ENCODE measurements at places on chromosomes 16 and 17.

GRCh38 chr17:42141382-42141781 is 13.4 kb downstream of the RAB5C start:
- no peak for DNase-seq

DNA sequence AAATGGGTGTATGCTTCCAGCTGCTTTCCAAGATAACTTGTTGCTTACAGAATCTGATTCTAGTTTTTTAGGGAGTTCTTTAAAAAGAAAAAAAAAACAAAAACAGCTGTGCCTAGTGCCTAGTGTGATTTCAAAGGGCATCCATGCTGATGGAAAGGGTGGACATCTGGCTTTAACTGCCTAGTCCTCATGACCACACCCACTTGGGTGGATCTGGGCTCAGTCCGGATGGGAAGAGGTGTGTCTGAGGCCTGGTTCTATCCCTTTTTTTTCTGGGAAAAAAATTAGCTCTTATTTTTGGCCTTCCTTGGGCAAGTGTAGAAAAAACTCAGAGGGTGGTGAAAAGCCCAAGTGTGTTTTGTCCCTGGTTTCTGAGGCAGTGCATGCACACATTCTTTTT is 132.3 kb upstream of the CDH11 start:
- no peak for DNase-seq

- peak; percentile 30 for DNase-seq
Observed at GRCh38 chr17:19724501-19725420, 8.4 kb upstream of the SLC47A2 start.

GRCh38 chr17:66165537-66166123 is 26.3 kb downstream of the CEP112 start:
- DNase-seq: peak; percentile 62

DNA sequence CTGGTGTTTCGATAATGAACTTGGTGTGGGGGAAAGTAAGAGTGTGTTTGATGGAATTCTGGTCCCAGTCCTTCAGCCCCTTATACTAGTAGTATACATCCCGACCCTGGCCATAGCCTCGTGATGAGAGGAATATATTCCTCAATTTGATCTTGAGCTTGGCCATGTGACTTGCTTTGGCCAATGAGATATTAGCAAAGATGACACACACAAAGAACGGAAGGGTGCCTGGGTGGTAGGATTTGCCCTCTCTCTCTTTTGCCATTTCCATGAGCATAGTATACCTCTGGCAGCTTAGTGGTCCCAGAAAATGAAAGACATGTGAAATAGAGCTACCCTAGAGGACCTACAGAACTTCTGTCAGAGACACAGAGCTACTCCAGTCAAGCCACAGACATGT is 2.9 kb upstream of the EMP2 start:
- DNase-seq: no peak

- no peak for DNase-seq
Observed at GRCh38 chr17:46108120-46108519, 85.1 kb downstream of the KANSL1 start.

- no peak for DNase-seq
Observed at GRCh38 chr16:62545039-62545438, 508.8 kb upstream of the CDH8 start.

GRCh38 chr17:77512062-77512946 is 371.5 kb downstream of the SEC14L1 start:
- no peak for DNase-seq

GRCh38 chr17:31534223-31534888 is 142.9 kb downstream of the RAB11FIP4 start:
- DNase-seq: no peak

DNA sequence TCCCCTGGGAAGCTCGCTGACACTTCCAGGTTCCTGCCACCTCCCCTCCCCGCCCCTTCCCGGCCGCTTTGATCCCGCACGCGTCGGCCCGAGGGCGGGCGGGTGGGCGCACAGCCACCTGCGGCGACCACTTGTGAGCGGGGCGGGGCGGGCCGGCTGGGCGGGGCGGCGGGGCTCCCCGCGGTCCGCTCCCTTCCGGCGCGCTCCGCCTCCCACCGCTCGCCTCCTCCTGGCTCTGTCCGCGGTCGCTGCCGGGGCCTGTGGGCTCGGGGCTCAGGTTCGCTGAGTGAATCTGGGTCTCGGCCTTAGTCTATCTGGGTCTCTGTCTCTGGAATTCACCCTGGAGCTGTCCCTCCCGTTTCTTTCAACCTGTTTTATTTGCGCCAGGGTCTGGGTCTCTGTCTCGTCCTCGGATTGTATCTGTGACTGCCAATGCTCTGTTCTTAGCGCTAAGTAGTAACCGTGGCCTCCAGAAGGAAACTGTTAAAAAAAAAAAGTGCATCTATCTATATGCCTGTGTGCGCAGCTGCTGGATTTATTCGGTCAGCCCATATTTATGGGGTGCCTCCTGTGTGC is 2.7 kb upstream of the HES7 start:
- peak; percentile 58 for DNase-seq

- no peak for DNase-seq
Observed at GRCh38 chr16:14087590-14088154, 16.6 kb downstream of the MRTFB start.

GRCh38 chr17:38417210-38417951 is 10.9 kb upstream of the ARHGAP23 start:
- DNase-seq: peak; percentile 41

DNA sequence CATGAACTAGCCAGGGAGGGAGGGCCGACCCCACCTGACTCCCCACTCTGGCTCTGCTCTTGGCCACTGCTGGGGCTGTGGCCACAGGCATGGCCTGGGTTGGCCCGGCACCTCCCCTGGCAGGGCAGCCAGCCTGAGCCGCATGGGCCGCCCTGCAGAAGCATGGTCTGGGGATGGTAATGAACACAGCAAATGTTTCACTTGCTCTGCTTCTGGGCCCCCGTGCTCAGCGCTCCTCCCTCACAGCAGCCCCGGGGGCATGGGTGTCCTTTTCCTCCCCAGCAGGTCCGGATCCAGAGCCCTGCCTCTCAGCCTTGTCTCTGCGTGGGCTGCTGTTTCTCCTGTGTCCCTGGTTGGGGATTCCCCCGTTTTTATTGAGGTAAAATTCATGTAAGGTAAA is 30.9 kb upstream of the KCNJ12 start:
- DNase-seq: no peak

- peak; percentile 90 for DNase-seq
Observed at GRCh38 chr17:4903051-4903818, at the start of gene CHRNE. TSS of gene CHRNE (minus strand) at chr17:4903098. CDS start at chr17:4903063, 35 bp downstream.

GRCh38 chr16:7653746-7654461 is 321.3 kb downstream of the RBFOX1 start:
- no peak for DNase-seq

- DNase-seq: no peak
Observed at GRCh38 chr17:70278844-70279462, 109.6 kb downstream of the KCNJ2 start.

DNA sequence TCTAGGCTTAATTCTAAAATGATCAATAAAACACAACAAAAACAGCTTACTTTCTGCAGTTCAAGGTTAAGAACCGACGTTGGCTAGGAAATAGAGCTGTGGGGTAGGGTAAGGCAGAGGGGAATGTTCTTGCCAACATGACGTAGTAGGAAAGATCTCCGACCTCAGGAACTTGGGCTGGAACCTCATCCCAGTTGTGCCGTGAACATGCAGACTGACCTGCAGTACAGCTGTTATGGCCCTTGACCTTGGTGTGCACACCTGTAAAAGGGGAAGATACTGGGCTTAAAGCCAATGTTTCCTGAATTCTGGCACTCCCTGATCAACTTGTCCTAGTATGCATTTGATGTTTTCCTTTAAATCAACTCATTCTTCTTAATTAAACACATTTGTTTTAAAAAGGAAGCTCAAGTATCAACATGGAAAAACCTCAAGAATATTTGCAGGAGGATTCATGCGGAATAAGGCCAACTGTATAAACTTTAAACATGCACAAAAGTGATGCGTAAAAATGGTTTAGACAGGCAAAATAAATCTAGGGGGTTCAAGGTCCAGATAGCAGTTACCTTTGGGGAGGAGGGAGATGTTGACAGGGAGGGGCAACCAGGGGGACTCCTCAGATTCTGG is 14.2 kb upstream of the SLC6A2 start:
- no peak for DNase-seq

DNA sequence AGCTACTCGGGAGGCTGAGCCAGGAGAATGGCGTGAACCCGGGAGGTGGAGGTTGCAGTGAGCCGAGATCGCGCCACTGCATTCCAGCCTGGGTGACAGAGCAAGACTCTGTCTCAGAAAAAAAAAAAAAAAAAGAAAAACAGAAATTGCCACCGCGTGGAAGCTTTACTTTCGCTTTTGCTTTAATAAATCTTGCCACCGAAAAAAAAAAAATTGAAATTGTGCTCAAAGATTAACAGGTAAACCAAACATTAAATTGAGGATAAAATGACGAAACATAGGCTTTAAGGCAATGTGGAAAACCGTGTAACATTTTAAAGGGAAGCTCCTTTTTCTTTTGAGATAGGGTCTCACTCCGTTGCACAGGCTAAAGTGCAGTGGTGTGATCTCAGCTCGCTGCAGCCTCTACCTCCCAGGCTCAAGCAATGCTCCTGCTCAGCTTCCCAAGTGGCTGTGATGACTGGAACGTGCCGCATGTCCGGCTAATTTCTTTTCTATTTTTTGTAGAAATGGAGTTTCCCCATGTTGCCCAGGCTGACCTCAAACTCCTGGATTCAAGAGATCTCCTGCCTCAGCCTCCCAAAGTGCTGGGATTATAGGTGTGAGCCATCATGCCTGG is 40.1 kb downstream of the ZNF276 start:
- DNase-seq: no peak

- DNase-seq: no peak
Observed at GRCh38 chr17:64615028-64615677, 47.0 kb downstream of the SMURF2 start.

DNA sequence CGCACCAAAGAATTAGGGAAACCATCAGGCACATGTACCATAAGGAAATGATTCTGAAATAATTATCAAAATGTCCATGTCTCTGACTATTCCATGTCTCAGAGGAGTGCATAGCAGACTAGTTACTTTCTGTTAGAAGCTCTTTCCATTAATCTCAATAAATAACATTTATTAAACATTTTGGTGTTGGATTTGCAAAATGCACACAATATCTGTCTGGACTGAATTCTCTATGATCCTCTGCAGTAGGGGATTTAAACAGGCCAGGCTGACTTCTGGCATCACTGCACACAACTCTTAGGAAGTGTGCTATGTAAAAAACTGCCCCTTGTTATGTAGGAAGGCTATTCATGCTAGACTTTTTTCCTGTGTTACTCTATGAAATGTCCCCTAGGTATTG is 283.3 kb upstream of the CDH5 start:
- DNase-seq: no peak

- no peak for DNase-seq
Observed at GRCh38 chr16:69483611-69484010, 59.2 kb downstream of the CYB5B start.

GRCh38 chr17:75776386-75777295 is 8.0 kb upstream of the UNK start:
- DNase-seq: peak; percentile 37

GRCh38 chr16:21260870-21261791 is 17.0 kb downstream of the CRYM start:
- DNase-seq: peak; percentile 83

GRCh38 chr16:3106205-3106928 is 6.0 kb upstream of the ZNF205 start:
- DNase-seq: peak; percentile 88

DNA sequence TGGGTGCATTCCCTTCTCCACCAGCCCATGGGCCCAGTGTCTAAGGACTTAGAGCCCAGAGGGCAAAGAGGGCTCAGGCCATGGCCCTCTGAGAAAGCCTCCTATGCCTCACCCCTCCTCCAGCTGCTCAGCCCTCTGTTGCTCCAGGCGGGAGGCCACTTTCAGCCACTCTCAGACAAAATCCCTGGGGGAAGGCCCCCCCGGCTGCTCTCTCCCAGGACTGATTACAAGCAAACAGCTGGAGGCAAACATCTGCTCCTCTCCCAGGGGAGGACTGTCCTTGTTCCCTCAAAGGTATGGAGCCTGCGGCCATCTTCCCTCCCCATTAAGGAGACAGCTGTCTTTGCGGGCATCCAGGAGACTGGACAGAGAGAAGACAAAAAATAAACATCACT is 54.9 kb upstream of the DLX4 start:
- DNase-seq: no peak

- DNase-seq: no peak
Observed at GRCh38 chr16:84833542-84834402, 14.0 kb downstream of the CRISPLD2 start.

GRCh38 chr16:22633280-22633679 is 122.6 kb downstream of the NPIPB5 start:
- no peak for DNase-seq

- DNase-seq: no peak
Observed at GRCh38 chr17:1650731-1651558, 1.3 kb upstream of the RILP start.

GRCh38 chr16:71572497-71573116 is 4.3 kb downstream of the TAT start:
- no peak for DNase-seq

DNA sequence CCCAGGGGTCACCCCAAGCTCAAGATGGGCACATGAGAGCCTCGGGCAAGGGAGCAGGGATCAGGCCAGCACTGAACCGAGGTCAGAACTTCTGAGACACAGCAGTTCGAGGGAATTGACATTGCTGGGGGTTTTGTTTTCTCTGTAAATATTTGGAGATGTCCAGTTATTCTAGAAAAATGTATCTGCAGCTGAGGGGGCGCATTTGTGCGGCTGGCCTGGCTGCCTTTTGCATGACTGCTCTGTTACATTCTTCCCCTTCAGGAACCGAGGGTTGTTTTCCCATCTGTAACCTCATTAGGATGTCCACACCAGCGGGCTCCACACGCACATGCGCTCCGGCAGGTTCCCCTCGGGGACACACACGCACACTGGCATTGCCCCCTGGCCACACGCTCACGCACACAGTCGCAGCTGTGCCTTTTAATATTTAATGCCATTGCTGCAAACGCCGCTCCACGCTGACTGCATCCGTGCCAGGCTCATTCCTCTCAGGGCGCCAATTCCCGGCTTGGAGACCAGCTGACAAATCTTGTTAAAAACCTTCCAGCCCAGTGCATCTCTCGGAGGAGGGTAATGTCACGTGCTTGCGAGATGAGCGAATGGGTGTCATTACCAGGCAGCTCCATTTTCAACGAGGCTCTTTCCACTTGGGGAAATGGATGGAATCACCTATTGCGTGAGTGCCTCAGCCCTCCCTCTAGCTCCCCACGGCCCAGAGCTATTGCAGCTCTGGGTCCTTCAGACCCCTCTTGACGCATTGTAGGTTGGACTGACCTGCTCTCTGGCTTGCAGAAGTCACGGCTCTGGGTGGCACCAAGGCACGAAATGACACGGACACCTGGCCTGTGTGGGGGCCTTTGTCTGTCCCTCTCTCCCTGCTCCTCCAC is 13.1 kb downstream of the CCR7 start:
- peak; percentile 77 for DNase-seq

GRCh38 chr17:70713694-70714093 is 544.4 kb downstream of the KCNJ2 start:
- DNase-seq: no peak

- no peak for DNase-seq
Observed at GRCh38 chr16:66728804-66729203, 22.6 kb downstream of the DYNC1LI2 start.

Measured in cerebellar cortex (tissue), 1 donor.